ENCODE measurements at places on chromosomes 7 and 10.
A peak's percentile ranks its signal among the peaks of the same experiment; 100 is the strongest.

DNA sequence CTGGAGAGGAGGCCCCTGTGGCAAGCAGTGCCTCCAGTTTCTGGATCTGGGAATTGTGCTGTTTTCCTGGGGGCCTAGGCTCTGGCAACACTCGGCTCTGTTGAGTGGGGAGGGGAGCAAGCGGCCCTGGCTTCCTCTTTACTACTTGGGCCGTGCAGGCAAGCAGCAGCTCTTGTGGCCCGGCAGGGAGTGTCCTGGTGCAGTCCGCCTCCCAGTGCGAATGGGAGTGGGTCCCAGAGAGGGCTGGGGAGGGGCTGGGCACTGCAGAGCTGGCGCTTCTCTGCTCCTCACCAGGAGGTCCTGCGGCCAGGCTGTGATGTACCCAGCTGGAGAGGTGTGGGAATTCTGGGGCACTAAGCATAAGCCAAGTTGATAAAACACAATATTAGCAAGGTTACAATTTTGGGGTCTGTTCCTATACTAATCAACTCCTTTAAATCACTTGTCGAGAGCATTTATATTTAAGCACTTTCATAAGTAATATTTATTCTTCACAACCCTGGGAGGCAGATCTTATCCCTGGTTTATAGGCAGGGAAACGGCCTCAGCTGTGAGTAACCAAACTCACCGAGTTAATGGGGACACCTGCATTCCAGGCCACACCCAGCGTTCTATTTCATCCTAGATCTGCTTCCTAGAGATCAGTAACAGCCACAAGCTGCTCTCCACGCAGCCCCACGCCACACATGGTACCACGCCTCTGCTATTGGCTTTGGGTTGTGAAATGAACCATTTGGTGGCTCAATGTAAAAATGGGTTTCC lies 183.4 kb upstream of the PLXNA4 start:
- peak; percentile 8 for DNase-seq

GRCh38 chr10:99943908-99944307 lies 65.8 kb downstream of the DNMBP start:
- DNase-seq: no peak

DNA sequence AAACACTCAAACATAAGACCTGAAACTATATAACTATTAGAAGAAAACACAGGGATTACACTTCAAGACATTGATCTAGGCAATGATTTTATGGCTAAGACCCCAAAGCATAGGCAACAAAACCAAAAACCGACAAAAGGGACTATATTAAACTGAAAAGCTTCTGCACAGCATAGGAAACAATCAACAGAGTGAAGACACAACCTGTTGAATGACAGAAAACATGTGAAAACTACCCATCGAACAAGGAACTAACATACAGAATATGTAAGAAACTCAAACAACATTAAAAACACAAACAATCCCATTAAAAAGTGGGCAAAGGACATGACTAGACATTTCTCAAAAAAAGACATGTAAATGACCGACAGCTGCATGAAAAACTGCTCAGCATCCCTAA lies 109.0 kb downstream of the ALOX5 start:
- no peak for DNase-seq

- no peak for DNase-seq
These were observed 1286.3 kb upstream of the AUTS2 start for GRCh38 chr7:68311958-68312357.

GRCh38 chr7:12557282-12557681 lies 13.2 kb upstream of the SCIN start:
- DNase-seq: no peak

GRCh38 chr10:76251841-76252671 lies 820.6 kb downstream of the LRMDA start:
- no peak for DNase-seq

DNA sequence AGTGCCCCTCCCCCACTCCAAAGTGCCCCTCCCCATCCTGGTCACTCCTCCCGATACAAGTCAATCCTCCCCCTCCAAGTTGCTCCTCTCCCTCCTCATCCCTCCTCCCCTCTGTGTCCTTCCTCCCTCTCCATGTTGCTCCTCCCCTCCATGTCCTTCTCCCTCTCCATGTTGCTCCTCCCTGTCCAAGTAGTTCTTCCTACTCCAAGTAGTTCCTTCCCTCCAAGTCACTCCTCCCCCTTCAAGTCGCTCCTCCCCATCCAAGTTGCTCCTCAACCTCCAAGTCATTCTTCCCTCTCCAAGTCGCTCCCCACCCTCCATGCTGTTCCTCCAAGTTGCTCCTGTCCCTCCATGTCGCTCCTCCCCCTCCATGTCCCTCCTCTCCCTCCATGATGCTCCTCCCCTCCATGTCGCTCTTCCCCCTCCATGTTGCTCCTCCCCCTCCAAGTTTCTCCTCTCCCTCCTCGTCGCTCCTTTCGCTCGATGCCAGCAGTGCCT lies 8.6 kb upstream of the WBP1L start:
- no peak for DNase-seq

- no peak for DNase-seq
These were observed 131.1 kb upstream of the MGMT start for GRCh38 chr10:129335942-129336341.

DNA sequence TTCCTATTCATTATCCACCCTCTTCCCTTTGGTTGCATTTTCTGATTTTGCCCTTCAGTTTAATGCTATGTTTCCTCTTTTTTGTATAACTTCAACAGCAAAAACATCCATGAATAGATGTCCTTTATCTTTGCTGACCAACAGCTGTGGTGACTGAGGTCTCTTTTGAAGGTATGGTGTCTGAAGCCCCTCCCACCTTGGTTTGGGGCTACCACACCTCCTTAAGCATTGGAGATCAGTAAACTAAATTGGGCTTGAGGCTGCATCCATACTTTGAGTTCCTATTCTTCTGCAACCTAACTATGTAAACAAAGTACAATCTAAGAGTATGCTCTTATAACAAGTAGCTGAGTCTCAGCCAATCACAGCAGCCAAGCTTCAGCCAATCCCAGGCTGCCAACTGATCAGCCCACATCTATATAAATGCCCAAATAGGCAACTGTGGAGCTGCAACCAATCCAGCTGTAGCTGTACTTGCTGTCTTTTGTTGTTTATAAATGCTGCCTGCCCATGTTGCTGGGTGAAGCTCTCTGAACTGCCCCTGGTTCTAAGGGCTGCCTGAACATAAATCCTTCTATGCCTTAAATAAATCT lies 69.4 kb upstream of the PDLIM1 start:
- DNase-seq: peak; percentile 31

DNA sequence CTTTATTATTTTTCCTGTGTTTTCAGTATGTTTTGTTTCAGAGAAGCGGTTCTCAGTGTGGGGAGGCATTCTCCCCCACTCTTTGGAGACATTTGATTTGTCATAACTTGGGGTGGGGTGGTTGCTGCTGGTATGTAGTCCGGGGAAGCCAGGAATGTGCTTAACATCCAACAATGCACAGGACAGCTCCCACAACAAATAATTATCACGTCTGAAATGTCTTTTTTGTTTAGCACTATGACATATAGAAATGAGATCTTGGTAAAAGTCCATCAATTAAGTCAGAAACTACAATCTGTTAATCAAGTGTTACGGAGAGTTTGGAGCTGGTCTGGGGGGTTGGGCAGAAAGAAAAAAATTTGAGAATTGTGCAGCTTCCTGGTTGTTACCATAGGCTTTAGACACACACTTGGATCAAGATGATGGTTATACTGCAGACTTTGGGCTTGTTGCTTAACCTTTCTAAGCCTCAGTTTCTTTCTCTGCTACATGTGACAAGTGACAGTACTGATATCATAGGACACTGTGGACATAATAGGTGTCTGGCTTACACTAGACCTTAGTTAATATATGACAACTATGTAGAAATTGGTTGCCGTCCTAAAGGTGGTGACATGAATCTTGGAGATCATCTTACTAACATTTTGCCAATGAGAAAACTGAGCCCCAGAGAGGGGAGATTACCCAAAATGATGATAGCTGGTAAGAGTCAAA lies 113.7 kb downstream of the LRMDA start:
- no peak for DNase-seq

GRCh38 chr10:124563320-124564040 lies 101.9 kb downstream of the LHPP start:
- no peak for DNase-seq

DNA sequence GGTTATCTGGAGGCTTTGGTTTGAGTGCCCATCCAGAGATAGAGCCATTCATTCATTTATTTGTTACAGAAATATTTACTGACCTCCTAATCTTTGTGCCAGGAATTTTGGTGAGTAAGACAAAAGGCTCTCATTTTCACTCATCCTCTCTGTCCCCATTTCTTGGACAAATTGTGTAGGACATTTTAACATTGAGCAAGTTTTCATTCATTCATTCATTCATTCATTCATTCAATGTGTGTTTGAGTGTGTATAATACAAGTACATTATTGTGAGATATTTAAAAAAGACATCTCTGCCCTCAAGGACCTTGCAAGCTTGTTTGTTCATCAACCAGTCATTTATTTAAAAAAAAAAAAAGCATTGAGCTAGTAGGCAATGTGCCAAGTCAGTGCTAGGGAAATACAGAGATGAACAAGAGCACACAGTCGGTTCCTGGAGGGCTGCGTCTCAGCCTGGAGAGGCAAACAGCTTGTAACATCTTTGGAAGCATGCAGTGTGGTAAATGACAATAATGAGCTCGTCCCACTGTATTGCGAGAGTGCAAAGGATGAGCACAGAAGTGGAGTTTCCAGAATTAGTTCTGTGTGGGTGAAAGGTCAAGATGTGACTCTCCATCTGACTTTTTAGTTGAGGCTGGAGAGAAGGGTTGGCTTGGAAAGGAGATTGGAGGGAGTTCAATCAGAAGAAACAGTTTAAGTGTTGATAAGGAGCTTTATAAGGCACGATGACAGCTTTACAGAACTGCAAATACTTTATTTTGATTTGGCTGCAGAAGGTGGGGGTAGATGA lies 50.5 kb upstream of the HBP1 start:
- DNase-seq: no peak

DNA sequence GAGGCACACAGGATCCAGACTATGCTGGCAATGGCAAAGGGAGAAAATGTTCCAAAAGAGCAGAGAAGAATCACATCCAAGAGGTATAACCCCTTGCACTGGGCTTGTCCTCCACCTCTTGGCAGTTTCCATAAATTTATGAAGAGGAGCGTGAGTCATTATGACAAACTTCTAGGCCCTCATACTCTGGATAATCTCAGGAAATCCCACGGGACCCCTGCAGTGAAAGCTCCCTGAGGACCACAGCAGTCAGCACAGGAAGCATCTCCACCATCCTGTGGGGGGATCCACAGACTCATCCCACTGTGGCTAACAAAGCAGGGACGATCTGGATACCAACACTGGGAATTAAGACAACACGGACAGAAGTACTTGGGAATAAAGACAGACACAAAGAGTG lies 30.3 kb upstream of the GPAM start:
- no peak for DNase-seq

DNA sequence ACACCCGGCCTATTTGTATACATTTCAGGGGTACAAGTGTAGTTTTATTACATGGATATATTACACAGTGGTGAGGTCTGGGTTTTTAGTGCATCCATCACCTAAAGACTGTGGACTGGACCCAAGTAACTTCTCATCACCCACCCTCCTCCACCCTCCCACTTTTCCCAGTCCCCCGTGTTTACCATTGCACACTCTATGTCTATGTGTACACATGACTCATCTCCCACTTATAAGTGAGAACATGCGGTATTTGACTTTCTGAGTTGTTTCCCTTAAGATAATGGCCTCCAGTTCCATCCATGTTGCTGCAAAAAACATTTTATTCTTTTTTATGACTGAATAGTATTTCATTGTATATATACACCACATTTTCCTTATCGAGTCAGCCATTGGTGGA lies 98.9 kb upstream of the WAC start:
- DNase-seq: no peak

DNA sequence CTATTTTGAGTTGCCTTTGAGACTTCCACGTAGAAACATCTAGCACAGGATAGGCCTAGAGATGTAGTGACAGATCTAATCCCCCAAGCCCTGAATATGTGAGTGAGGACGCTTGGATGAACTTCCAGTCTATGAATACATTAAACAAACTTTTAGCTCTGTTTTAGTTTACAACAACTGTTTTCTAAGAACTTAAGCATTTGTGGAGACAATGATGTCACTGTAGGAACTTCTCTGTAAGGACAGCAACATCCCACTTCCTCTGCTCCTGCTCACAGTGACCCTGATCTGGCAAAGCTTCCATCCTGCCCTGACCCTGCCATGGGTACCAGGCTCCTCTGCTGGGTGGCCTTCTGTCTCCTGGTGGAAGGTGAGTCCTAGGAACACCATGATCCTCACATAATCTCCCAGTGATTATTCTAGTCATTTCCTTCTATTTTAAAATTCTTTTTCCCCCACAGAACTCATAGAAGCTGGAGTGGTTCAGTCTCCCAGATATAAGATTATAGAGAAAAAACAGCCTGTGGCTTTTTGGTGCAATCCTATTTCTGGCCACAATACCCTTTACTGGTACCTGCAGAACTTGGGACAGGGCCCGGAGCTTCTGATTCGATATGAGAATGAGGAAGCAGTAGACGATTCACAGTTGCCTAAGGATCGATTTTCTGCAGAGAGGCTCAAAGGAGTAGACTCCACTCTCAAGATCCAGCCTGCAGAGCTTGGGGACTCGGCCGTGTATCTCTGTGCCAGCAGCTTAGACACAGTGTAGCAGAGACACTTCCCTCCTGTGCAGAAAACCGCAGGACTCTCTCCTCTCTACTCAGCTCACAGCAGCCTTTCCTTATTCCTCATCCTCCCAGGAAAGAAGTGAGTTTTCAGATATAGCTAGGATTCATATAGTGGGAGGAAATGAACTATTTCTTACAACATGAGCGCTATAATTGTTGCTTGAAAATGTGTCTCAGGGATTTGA lies 194.4 kb upstream of the PRSS1 start:
- no peak for DNase-seq

DNA sequence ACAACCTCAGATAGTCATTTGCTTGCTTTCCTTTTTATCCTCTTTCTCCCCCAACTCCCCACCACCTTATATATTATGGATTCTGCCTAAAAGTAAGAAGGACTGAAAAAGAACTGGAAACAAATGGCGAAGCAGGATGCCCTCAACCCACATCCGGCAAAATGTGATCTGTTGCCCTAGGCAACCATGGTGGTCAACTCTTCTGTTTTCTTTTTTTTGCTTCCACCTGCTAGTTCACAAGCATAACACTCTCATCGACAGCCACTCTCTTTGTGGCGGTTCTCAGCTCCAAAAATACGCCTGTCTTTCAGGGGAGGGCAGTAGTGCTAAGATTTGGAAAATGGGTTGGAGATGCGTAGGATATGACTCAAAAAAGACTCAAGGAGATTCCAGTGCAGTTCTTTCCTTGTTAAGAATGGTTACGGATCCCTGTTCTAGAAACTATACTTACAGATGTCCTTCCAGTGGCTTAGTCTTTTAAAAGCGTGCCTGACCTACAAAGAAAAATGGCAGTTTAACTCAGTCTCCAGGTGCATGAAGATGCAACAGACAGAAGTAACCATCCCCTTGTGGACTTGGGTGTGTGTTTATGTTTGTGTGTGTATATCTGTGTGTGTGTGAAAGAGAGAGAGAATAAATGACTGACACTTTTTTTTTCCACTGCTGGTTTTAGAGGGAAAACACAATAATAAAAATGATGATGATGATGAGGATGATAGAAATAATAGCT lies 10.7 kb downstream of the APBB1IP start:
- DNase-seq: no peak
